Muscle of leg (tissue), 16 donors: ENCODE measurements at places on chromosomes 2 and 18.
A peak's percentile ranks its signal among the peaks of the same experiment; 100 is the strongest.

DNA sequence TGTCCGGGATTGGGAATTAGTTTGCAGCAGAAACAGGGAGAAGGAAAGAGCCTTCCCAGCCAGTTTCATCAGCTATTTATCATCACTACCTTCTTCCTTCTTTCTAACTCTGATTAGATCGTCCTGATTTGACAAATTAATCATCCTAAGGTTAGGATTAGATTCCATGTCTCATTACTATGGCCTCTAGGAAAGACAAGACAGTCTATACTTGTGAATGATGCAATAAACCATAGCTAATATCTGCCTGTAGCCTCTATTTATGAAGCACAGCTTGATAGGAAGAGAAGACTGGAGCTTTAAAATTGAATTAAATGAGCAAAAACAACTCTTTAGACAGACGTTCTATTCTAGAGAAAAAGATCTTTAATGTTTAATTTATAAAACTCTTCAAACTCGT, 25.2 kb upstream of the FRZB start:
- DNase-seq, result no peak

- DNase-seq, result no peak
These were observed 126.4 kb upstream of the DLX2 start for GRCh38 chr2:172229125-172229524.

DNA sequence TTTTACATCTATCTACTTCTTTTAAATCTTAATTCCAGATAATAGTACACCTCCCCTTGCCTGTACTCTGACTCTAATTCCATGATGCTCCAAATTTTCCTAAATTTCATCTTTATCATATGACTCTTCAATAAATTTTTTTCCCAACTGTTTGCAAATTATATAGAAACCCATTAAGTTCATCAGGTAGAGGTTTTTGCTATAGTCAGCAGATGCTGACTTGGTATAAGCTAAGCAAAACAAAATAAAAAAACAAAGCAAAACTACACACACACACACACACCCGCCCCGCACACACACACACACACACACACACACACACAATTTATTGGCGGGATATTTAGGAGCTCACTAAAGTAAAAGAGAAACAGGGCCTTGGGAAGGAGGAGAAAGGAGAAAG, 1047.8 kb upstream of the FAM98A start:
- DNase-seq, result no peak

- DNase-seq, result peak; percentile 79
These were observed 108.7 kb upstream of the KCTD1 start for GRCh38 chr18:26656944-26657536.

DNA sequence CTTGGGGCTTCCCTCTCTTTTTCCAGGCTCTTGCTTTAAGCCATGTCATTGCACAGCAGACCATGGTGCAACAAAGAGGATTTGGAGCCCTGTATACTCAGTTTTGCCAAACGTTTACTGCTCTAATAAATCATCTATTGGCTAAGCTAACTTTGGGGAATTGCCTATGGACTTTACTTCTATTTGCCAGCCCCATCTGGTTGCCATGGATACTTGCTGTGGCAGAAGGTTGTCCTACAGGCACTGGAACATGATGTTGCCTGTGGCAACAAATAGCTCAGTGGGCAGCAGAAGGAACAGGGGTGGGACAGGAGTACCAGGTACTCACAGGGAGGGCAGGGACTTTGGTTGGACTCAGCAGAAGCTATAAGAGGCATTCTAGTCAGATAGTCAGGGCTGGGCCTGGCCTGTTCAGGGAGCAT, 129.7 kb downstream of the CCDC85A start:
- DNase-seq, result peak; percentile 84
